Epithelial cell of umbilical artery (primary cell): ENCODE measurements at places on chromosomes 5 and 9. TPM values are rescaled to one million over a fixed set of nuclear protein-coding genes. Genes with fewer than 3 reads are reported as not detected.

Gene SH3GLB2
- 30.5 and 36.1 TPM in 2 replicates for total RNA-seq

Gene BNC2
- total RNA-seq, result 6.5 and 6.7 TPM in 2 replicates

Gene TAF11L9
- total RNA-seq, result not detected in 2 replicates

Gene SYK
- total RNA-seq, result not detected in 2 replicates

Gene CTNNAL1
- total RNA-seq, result 178 and 239 TPM in 2 replicates

Gene TSSK1B
- not detected in 2 replicates for total RNA-seq

Gene ALDH1A1
- 124 and 155 TPM in 2 replicates for total RNA-seq

Gene ESM1
- 284 and 566 TPM in 2 replicates for total RNA-seq

Gene CHD1
- 56.2 and 105 TPM in 2 replicates for total RNA-seq

Gene PTGES
- 0.32 and 0.46 TPM in 2 replicates for total RNA-seq

Gene SLC25A2
- total RNA-seq, result 0.15 TPM in 1 of 2 replicates, not detected in the other

Gene IL4
- not detected in 2 replicates for total RNA-seq

Gene EIF4E1B
- total RNA-seq, result not detected in 2 replicates

Gene PCDHB3
- total RNA-seq, result under 0.01 TPM in 1 of 2 replicates, not detected in the other

Gene SHROOM1
- total RNA-seq, result 5.2 and 7.3 TPM in 2 replicates

Gene RIMOC1
- total RNA-seq, result 11.0 and 19.3 TPM in 2 replicates

Gene HAVCR1
- not detected in 2 replicates for total RNA-seq
